ENCODE measurements at places on chromosomes 4 and X.
A peak's percentile ranks its signal among the peaks of the same experiment; 100 is the strongest.

DNA sequence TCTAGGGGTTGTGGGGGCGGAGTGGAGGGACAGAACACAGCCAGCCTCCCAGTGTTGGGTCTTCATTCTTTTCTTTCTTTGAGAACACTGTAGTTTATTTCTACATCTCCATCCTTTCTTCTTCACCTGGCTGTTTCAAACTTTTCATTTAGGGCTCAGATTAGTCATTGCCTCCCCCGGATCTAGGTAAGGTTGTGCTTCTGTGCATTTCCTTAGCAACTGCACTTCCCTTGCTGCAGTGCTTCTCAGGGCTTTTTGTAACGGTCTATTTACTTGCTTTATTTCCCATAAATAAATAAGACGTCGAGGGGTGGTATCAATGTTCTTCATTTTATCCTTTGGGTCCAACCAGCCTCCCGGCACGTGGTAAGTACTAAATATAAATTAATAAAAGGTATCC lies 31.3 kb downstream of the ADGRL3 start:
- no peak for DNase-seq

GRCh38 chrX:10602646-10603045 lies 17.7 kb downstream of the MID1 start:
- DNase-seq = no peak

GRCh38 chrX:22206781-22207180 lies 65.9 kb upstream of the CBLL2 start:
- DNase-seq = no peak

- DNase-seq = no peak
Measured at GRCh38 chr4:141560056-141560455, 76.3 kb upstream of the IL15 start.

GRCh38 chr4:145390571-145390970 lies 91.1 kb upstream of the SMAD1 start:
- no peak for DNase-seq

GRCh38 chrX:131831185-131831520 lies 191.9 kb upstream of the STK26 start:
- DNase-seq = no peak

DNA sequence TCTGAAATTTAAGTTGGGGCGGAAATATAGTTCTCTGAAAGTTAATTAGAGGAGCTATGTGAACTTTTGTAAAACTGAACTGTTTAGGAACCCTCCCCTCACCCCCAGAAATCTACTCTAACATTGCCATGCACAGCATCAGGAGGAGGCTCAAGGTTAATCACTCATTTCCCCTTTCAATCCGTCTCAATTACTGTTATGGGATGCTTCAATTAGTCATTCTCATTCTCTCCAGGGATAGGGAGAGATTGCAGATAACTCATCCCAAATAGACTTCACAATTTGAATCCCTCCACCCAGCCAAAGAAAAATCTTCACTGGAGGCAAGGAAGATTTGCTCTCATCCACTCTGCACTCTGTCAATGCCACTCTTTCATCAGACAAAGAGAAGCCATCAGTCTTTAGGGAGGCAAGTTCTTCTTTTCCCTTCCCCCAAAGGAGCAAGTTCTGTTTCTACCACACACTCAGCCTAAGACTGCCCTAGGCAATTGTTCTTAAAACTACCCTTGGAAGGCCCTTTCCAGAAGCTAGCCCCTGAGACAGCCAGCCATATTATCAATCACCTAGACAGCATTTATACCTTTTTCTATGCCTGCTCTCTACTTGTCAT lies 140.4 kb downstream of the SLC10A7 start:
- DNase-seq = no peak

DNA sequence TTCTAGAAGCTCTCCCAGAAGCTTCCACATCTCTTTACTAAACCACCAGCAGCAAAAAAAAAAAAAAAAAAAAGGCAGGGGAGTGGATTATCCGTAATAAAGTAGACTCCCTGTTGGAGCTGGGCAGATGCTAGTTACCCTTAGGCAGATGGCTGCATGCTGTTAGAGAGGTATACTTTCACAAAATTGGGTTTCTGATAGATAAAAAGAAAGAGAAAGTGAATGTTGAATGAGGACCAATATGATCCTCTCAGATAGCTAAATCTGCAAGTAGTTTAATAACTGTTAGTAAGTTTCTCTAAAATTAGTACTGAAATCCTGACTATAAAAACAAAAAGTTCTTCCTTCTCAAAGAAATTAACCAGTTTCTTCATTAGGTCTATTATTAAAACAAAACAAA lies 195.4 kb downstream of the ANAPC10 start:
- no peak for DNase-seq

DNA sequence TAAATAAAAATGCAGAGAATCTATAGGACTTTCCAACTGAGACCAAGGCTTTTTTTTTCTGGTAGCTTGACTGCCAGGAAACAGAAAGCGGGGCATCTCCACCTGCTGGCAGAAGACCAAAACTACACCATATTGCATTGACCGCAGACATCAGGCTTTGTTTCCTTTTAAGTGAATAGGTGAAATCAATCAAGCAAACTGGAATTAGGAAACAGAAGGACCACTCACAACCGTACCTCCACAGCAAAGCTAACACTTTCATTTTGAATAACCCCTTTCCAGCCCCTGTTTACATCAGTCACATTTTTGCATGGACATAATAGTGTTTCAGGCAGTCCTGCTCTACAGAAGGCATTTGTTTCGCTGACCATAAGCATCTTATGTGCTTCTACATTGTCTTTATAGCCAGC lies 218.2 kb downstream of the IDS start:
- peak; percentile 38 for DNase-seq

All from umbilical cord (tissue), 2 donors.